ENCODE measurements at places on chromosomes 2 and 18. TPM values are rescaled to one million over a fixed set of nuclear protein-coding genes. Genes with fewer than 3 reads are reported as not detected.

GRCh38 chr2:239553376-239554000 lies 152.7 kb upstream of the HDAC4 start:
- no peak for DNase-seq
- no peaks in the 10 kb centered on the region for H3K27me3 ChIP-seq
- no peak overlapping the region for H3K4me3 ChIP-seq
- no peaks in the 10 kb centered on the region for H3K4me1 ChIP-seq
- H3K27ac ChIP-seq, result no peak overlapping the region
- no peaks in the 10 kb centered on the region for H3K36me3 ChIP-seq

DNA sequence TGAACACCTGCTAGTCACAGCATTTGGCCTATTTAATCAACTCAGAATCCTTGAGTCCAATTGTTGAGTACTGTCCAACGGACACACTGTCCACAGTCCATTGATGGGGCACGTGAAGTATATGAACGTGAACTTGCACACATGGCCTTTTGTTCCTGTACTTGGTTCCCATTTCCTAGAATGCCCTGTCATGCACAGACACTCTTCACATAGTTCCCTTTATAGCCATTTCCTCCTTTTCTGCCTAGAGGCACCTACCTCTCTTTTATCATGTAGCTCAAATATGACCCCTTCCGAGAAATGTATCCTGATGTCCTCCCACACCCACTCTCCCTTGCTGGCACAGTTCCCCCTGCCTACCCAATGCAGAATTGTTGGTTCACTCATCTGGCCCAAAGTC lies 8.7 kb upstream of the CRYGA start:
- H3K4me1 ChIP-seq, result peaks cover 9% of the 10 kb centered on the region
- no peak overlapping the region for H3K27ac ChIP-seq
- no peak for DNase-seq

GRCh38 chr18:986552-986951 lies 81.9 kb downstream of the ADCYAP1 start:
- H3K27ac ChIP-seq, result no peak overlapping the region
- no peaks in the 10 kb centered on the region for H3K27me3 ChIP-seq
- no peak for DNase-seq

- no peaks in the 10 kb centered on the region for H3K4me1 ChIP-seq
- no peaks in the 10 kb centered on the region for H3K27me3 ChIP-seq
- H3K4me3 ChIP-seq, result no peak overlapping the region
- H3K36me3 ChIP-seq, result peaks cover 36% of the 10 kb centered on the region
Measured at GRCh38 chr2:196131949-196132925, 39.1 kb downstream of the STK17B start.

The ST6GAL2 gene
- 5.8 TPM for total RNA-seq
